ENCODE measurements at places on chromosomes 5 and 9.

- no peak for DNase-seq
These were observed 104.7 kb downstream of the ISL1 start for GRCh38 chr5:51487952-51488351.

DNA sequence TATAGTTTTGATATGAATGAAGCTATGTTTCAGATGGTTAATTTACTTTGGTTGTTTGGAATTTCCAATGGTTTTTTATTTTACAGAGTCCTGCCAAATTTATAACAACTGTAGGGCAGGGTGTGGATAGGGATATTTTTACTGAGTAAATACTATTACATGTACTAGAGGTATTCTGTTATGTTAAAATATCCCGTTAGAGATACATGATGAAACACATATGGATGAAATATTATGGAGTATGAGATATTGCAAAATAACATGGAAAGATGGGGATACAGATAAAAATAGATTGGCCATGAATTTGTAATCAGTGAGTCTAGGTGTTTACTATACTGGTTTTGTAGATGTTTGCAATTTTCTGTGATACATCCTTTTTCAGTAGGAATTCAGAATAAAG lies 76.7 kb downstream of the RAB24 start:
- DNase-seq: no peak

DNA sequence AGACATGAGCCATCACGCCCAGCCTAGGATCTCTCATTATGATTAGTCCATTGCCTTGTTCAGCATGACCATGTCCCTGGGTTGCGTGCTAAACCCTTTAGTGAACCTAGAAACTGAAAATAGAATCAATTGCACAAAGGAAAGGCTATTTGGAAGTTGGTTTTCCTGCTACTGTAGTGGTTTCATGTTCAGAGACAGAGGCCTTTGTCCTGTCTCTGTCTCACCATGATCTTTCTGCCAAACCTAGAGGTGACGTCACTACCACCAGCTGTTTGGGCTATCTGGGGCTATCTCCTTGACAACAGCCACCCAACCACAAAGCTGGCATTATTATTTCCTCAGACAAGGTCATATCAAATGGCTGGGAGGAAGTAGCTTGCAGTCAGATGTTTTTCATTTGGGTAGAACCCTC lies 4.0 kb upstream of the CDK5RAP2 start:
- DNase-seq: peak; percentile 77

DNA sequence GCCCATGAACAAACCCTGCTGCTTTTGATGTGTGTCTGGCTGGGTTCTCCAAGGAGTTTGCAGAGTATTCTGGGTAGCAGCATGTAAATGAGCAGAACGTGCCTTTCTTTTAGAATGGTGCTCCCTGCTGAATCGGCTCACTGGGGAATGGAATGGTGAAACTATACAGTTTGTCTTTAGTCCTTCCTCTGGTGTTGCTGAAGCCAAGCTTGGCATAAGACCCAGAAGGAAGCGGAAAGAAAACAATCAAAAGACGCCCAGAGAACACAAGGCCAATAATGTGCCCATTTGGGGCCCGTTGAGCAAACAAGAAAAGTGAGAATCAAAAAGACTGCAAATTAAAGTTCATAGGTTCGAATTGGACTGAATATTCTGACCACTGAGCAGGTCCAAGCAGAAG lies 60.1 kb downstream of the MVB12B start:
- no peak for DNase-seq

GRCh38 chr5:4941957-4942830 lies 197.9 kb upstream of the ADAMTS16 start:
- peak; percentile 17 for DNase-seq

DNA sequence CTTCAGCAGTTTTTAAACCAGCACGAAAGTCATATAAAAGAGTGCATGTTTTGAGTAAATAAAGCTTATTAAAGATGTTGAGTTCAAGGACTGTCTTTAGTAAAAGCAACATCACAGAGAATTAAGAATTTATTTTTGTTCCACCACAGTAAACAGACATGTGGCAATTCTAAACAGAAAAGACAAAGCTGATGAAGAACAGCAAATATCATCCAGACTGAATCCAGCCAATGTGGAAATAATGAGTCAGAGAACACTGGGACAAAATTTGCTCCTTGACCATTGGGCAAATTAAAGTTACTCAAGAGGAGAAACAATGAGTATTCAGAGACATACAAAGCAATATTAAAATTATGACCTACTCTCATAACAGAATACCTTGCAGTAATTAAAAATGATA lies 28.8 kb downstream of the OR2K2 start:
- DNase-seq: no peak

- no peak for DNase-seq
These were observed 38.6 kb downstream of the TGFBI start for GRCh38 chr5:136067422-136067821.

DNA sequence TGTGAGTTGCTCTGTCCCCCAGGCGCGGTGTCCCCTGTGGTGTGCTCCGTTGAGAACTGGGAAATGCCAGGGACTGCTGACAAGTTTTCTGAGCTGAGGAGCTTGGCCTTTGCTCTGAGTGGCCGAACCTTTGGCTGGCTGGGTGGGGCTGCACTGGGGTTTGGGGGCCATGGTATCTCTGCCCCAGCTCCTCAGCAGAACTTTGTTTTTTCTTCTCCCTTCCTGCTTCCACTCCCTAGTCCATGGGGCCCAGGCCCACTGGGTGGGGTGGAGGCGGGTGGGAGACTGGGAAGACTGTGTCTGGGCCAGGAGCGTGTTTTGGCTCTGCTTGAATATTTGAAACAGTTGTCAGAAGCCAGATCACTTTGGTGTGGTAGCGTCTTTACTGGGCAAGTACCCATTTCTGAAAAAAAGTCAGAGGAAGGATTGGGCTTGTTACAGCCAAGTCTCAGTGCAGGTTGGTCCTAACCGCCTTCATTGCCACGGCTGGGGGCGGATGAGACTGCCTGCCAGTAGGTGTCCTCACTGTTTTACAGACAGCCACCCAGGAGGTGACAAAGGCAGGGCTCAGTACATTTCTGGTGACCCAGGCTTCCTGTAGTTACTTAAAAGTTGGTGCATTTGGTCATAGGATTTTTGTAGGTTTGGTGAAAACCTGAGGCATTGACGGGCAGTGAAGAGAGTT lies 92.7 kb downstream of the DAB2IP start:
- DNase-seq: peak; percentile 80

DNA sequence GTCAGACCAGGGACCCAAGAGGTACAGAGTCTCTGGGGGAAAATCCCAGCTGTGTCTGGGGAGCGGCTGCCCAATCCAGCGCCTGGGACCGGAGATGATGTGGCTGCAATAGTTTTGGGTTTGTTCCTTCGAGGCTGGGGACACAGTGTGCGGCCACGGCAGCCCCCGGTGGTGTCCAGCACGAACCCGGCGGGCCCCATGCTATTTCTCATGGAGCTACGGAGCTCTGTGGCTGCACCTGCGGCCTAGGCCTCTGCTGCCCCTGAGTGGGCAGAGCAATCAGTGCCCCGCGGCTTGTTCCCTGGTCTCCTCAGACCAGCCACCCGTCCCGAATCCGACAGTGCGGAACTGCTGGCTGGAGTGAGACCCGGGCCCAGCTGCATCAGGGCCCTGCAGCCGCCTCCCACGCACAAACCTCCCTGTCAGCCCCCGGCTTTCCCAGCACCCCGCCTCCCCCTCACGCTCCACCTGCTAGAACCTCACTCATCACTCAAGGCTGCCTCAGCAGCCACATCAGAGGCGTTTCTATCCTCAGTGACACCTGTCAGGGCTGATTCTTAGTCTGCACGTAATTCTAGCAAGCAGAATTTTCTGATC lies 29.0 kb downstream of the SARDH start:
- peak; percentile 94 for DNase-seq

DNA sequence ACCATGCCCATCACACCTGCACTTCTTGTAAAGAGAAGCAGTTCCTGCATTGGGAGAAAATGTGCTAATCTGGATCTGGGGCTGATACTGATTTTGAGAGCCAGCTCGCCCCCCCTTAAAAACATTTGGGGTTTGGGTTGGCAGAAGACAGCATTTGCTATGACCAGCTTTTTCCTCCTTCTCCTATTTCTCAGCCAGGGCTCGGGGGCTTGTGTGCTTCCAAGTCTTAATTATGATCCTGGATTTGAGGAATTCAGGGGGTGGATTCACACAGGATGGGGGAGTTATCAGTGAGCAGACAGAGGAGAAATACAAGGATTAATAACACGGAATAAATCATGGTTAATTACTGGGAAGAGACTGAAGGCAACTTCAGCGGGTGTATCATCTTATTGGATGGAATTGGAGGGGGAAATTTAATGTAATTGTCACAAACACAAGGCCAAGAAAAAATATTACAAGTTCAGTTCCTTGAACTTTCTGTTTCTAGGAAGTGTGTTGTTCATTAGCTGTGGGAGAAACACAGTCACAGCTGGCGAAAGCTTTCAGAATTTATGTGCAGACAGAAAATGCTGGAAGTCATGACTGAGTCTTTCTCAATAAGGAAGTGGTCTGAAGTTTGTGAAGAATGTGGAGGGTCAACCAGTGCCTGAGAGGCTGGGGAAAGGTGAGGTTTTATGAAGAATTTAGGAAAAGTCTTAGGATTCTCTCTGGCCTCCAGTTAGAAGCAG lies 15.3 kb downstream of the C9orf152 start:
- DNase-seq: no peak

DNA sequence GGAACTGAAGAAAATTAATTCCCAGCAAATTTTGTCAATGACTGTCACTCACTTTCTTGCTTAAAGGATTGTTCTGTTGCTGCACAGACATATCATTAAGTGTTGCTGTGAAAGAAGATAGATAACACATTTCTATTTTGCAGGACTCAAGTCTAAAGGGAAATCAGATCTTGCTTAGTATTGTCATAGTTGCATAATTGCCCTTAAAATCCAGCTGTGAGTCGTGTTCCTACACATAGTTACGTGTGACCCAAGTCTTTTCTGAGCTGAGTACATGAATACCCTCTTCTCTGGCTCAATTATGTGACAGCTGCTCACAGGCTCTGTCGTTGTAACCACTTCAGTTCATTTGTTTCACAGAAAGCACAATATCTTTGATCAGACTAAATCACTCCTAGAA lies 390.8 kb downstream of the DTWD2 start:
- DNase-seq: no peak
